ENCODE measurements at places on chromosomes 11 and 22. TPM values are rescaled to one million over a fixed set of nuclear protein-coding genes. Genes with fewer than 3 reads are reported as not detected.

- no peak for DNase-seq
- no peak overlapping the region for H3K4me3 ChIP-seq
- no peaks in the 10 kb centered on the region for H3K36me3 ChIP-seq
- H3K27me3 ChIP-seq, result no peaks in the 10 kb centered on the region
- H3K4me1 ChIP-seq, result no peaks in the 10 kb centered on the region
Measured at GRCh38 chr11:134486106-134486505, 74.1 kb upstream of the B3GAT1 start.

DNA sequence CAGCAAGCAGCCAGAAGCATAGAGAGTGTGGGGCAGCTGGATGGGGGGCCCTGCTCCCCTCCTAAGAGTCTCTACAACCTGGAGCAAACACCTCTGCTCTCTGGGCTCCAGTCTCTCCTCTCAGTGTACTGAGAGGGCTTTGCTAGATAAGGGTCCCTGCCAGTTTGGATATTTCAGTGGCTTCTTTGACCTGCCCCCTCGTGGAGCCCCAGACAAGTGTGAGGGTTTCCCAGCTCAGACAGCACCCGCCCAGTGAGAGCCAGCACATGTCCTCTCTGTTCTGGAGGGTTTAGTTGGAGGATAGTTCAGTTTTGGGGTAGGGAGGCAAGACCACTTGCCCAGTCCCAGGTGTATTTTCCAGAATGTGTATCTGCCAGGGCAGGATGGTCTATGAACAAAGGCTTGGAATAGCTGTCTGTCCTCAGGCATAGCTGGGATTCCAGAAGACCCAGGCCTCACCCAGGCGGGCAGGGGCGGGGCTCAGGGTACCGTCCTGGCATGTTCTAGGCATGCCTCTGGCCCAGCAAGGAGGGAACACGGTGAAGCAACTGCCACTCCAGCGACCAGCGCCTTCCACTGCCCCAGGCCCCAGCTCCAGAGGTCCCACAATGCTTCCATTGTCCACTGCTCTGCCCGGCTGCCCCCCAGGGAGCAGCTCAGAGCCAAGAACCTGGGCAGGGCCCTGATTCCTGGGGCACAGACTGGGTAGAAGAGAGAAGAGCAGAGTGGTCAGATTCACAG, 7.5 kb upstream of the MICALL1 start:
- DNase-seq, result no peak
- peak overlapping the region; percentile 79 for H3K27ac ChIP-seq
- H3K4me3 ChIP-seq, result no peak overlapping the region
- H3K27me3 ChIP-seq, result no peaks in the 10 kb centered on the region
- H3K36me3 ChIP-seq, result no peaks in the 10 kb centered on the region

DNA sequence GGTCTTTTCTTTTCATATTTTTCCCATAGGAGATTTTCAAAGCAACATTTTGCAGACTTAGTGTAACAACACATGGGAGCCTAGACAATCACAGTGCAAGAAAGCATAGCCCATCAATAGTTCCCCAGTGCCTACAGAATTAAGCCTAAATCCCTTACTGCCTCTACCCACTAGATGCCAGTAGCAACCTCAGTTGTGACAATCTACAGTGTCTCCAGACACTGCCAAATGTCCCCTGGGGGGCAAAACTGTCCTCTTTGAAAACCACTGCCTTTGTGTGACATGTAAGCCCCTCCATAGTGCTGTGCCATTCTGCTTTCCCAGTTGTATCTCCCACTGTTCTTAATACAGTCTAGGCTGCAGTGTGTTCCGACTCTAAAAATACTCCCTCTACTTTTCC, 1329.0 kb downstream of the LRRC4C start:
- H3K4me3 ChIP-seq, result no peak overlapping the region
- H3K4me1 ChIP-seq, result no peaks in the 10 kb centered on the region
- no peaks in the 10 kb centered on the region for H3K36me3 ChIP-seq
- DNase-seq, result no peak
- no peaks in the 10 kb centered on the region for H3K27me3 ChIP-seq

GRCh38 chr11:108817976-108818375, 153.1 kb downstream of the DDX10 start:
- no peaks in the 10 kb centered on the region for H3K4me1 ChIP-seq
- H3K27ac ChIP-seq, result no peak overlapping the region
- no peaks in the 10 kb centered on the region for H3K36me3 ChIP-seq
- H3K4me3 ChIP-seq, result no peak overlapping the region
- no peaks in the 10 kb centered on the region for H3K27me3 ChIP-seq

- H3K27ac ChIP-seq, result no peak overlapping the region
- H3K27me3 ChIP-seq, result peaks cover 100% of the 10 kb centered on the region
- DNase-seq, result no peak
- H3K36me3 ChIP-seq, result no peaks in the 10 kb centered on the region
- no peak overlapping the region for H3K4me3 ChIP-seq
Measured at GRCh38 chr11:32437495-32438345, 2.4 kb upstream of the WT1 start.

GRCh38 chr22:32469799-32470212, 4.8 kb upstream of the FBXO7 start:
- H3K27ac ChIP-seq, result no peak overlapping the region
- H3K27me3 ChIP-seq, result no peaks in the 10 kb centered on the region
- DNase-seq, result no peak
- no peak overlapping the region for H3K4me3 ChIP-seq

DNA sequence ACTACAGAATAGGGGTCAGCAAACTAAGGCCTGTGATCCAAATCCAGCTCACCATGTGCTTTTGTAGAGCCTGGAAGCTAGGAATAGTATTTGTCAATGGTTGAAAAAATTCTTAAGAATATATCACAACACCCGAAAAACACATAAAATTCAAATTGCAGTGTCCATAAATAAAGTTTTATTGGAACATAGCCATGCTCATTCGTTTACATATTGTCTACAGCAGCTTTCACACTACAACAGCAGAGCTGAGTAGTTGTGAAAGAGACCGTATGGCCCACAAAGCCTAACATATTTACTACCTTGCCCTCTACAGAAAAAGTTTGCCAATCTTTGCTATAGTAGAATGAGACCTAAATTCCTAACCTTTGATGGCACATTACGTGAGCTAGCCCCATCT, 125.7 kb downstream of the CADM1 start:
- H3K27me3 ChIP-seq, result no peaks in the 10 kb centered on the region
- no peaks in the 10 kb centered on the region for H3K4me1 ChIP-seq
- no peak for DNase-seq
- H3K27ac ChIP-seq, result no peak overlapping the region
- H3K4me3 ChIP-seq, result no peak overlapping the region

GRCh38 chr11:20000351-20001134, 159.7 kb downstream of the DBX1 start:
- DNase-seq, result no peak
- H3K4me3 ChIP-seq, result no peak overlapping the region
- no peak overlapping the region for H3K27ac ChIP-seq
- H3K27me3 ChIP-seq, result no peaks in the 10 kb centered on the region

DNA sequence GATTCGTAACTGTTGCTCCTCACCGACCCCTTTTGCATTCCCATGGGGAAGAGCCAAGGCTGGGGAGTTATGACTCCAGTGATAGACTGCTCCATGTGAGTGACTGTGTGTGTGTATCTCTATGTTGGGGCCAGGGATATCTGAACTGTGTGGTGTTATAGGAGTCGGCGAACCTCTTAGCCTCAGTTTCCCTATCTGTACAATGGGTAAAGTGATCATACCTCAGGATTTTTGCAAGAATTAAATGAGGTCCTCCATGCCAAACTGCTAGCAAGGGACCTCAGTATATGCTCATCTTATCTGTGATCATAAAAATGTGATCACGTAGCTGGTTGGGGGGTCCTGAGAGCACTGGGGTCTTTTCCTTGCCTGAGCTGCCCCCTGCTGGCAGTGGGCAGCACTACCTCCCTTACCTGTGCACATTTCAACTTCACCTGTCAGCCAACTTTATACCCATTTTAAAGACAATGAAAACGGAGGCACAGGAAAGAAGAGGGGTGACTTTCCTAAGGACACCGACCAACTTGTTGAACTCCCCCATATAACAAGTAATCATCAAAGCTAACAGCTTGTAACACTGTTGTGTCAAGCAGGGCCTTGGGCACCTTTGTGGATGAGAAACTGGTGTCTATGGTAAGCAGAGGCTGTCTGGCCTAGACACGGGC, 1.4 kb upstream of the DPP3 start:
- H3K4me1 ChIP-seq, result peaks cover 4% of the 10 kb centered on the region
- H3K27ac ChIP-seq, result peak overlapping the region; percentile 73
- no peaks in the 10 kb centered on the region for H3K36me3 ChIP-seq
- no peak for DNase-seq
- no peaks in the 10 kb centered on the region for H3K27me3 ChIP-seq

- no peaks in the 10 kb centered on the region for H3K36me3 ChIP-seq
Measured at GRCh38 chr11:15774388-15774939, 581.9 kb downstream of the SOX6 start.

- no peak overlapping the region for H3K27ac ChIP-seq
- no peaks in the 10 kb centered on the region for H3K27me3 ChIP-seq
- no peak for DNase-seq
- H3K4me3 ChIP-seq, result no peak overlapping the region
Measured at GRCh38 chr11:125603207-125603606, 10.6 kb downstream of the STT3A start.

GRCh38 chr11:43997022-43997660, 50.6 kb upstream of the ACCSL start:
- no peak overlapping the region for H3K27ac ChIP-seq
- no peaks in the 10 kb centered on the region for H3K27me3 ChIP-seq
- no peak for DNase-seq
- no peaks in the 10 kb centered on the region for H3K36me3 ChIP-seq
- peaks cover 15% of the 10 kb centered on the region for H3K4me1 ChIP-seq

DNA sequence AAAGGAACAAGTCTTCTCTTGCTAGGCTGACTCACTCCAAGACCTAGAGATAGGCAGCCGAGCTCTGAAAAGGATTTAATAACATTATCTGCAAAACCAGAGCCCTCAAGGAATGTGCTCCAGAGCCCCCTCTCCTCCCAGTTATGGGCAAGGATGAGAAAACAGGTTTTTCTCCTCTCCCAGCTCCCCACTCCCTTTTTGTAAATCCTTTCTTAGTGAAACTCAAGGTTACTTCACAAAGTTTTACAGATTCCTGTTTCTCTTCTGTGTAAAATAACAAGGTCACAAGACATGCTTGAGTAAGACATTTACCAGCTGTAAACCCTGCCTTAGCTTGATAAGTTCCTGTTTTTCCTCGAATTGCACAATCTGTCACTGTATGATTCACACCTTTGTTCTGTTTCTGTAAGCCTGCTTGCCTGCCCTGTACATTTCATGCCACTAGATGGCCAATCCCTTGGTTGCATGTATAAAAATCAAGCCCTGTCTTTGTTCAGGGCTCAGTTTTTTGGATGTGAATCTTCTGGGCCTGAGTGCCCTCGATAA, 489.4 kb downstream of the KCNA4 start:
- H3K36me3 ChIP-seq, result no peaks in the 10 kb centered on the region
- no peak overlapping the region for H3K4me3 ChIP-seq
- no peaks in the 10 kb centered on the region for H3K4me1 ChIP-seq

- no peaks in the 10 kb centered on the region for H3K4me1 ChIP-seq
- no peak overlapping the region for H3K4me3 ChIP-seq
- no peaks in the 10 kb centered on the region for H3K36me3 ChIP-seq
- H3K27ac ChIP-seq, result peak overlapping the region; percentile 12
- DNase-seq, result no peak
Measured at GRCh38 chr22:37235897-37236607, 8.0 kb downstream of the RAC2 start.

DNA sequence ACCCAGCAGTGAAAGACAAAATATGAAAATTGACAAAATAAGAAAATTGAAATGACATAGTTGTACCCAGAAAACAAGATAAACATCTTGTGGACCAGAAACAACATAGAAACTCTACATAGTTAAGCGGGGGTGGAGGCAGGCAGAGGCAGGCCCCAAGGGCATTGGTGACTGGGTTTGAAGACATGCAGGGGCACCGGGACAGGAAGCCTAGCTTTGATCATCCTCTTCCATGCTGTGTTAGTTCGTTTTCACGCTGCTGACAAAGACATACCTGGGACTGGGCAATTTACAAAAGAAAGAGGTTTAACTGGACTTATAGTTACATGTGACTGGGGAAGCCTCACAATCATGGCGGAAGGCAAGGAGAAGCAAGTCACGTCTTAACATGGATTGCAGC, 33.5 kb upstream of the CRTAM start:
- H3K27me3 ChIP-seq, result no peaks in the 10 kb centered on the region
- no peak overlapping the region for H3K27ac ChIP-seq
- DNase-seq, result no peak
- H3K4me3 ChIP-seq, result no peak overlapping the region
- no peaks in the 10 kb centered on the region for H3K36me3 ChIP-seq

GRCh38 chr22:46589141-46589748, 30.9 kb upstream of the GRAMD4 start:
- H3K4me3 ChIP-seq, result no peak overlapping the region
- DNase-seq, result no peak
- H3K27ac ChIP-seq, result peak overlapping the region; percentile 86
- H3K4me1 ChIP-seq, result peaks cover 32% of the 10 kb centered on the region

DNA sequence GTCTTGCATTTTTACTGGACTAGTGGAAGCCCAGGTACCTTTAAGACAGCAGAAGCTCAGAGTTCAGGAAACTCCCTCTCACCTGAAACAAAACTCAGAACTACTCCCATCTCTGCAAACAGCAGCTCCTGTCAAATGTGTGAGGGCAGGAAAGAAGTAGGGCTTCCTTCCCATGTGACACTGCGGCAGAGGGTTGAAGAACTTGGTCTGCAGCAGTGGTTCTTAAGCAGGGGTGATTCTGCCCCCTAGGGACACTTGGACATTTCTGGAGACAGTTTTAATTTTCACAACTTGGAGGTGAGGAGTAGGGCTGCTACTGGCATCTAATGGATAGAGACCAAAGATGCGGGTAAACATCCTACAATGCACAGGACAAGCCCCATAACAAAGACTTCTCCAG, 63.4 kb downstream of the RCN1 start:
- no peaks in the 10 kb centered on the region for H3K4me1 ChIP-seq
- H3K4me3 ChIP-seq, result no peak overlapping the region
- no peaks in the 10 kb centered on the region for H3K36me3 ChIP-seq
- no peak for DNase-seq

Gene YAP1
- total RNA-seq, result 201 TPM

Gene HTR3A
- total RNA-seq, result not detected

All from tibial nerve (tissue), 4 donors.